ENCODE measurements at places on chromosomes 7 and 10.
A peak's percentile ranks its signal among the peaks of the same experiment; 100 is the strongest.

DNA sequence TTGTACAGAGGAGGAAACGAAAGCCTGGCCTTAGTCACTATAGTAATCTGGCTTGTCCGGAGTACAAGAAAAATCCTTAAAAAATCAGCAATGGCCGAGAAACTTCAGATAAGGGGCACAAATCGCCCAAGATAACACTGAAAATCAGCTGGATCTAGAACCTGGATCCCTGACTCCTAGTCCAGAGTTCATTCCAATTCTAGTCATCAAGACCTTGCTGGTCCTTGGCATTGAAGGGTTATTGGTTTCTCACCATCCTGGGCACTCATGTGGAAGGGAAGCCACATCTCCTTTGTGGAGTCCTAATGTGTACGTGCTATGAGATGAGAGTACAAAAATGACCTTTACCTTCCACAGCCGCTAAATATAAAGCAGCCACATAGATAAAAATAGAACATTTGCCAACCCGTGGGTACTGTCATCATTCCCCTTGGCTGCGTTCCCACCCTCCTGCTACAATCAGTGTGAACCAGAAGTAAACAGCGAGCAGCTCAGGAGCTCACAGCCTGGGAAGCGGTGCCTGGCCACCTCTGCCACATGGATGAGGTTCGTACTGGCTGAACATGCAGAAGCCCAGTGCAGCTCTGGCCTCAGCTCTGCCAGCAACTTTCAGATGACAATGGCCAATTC, 116.0 kb upstream of the PDLIM1 start:
- H3K4me1 ChIP-seq: peaks cover 80% of the 10 kb centered on the region
- H3K27me3 ChIP-seq: no peaks in the 10 kb centered on the region
- H3K27ac ChIP-seq: peak overlapping the region; percentile 90
- peaks cover 39% of the 10 kb centered on the region for H3K36me3 ChIP-seq

- H3K27ac ChIP-seq: no peak overlapping the region
- H3K4me3 ChIP-seq: no peak overlapping the region
- H3K4me1 ChIP-seq: peaks cover 9% of the 10 kb centered on the region
- H3K27me3 ChIP-seq: no peaks in the 10 kb centered on the region
- no peak for DNase-seq
These were observed 12.0 kb downstream of the PIP4K2A start for GRCh38 chr10:22702348-22702747.

GRCh38 chr10:31018356-31018750, 13.3 kb downstream of the ZNF438 start:
- no peaks in the 10 kb centered on the region for H3K27me3 ChIP-seq
- no peaks in the 10 kb centered on the region for H3K36me3 ChIP-seq
- peak overlapping the region; percentile 40 for H3K27ac ChIP-seq
- no peak overlapping the region for H3K4me3 ChIP-seq
- peaks cover 37% of the 10 kb centered on the region for H3K4me1 ChIP-seq
- no peak for DNase-seq

DNA sequence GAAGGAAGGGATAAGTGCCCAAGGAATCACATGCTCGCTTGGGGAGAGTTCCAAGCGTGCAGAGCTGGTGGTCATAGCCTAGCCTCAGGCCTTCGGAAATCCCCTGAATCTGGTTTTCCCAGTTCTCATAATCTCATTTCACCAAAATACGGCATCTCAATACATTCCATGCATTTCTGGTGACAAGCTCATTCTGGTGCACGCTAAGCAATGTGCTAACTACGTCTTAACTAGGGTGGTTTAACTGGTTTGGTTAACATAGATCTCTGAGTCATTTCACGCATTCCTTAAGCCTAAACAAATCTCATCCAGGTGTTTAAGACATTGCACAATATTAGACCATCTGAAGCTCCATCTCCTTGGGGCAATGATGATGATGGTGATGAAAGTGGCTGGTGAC, 72.9 kb upstream of the STEAP1B start:
- H3K27me3 ChIP-seq: no peaks in the 10 kb centered on the region
- no peak for DNase-seq
- no peaks in the 10 kb centered on the region for H3K36me3 ChIP-seq
- H3K4me1 ChIP-seq: no peaks in the 10 kb centered on the region
- no peak overlapping the region for H3K4me3 ChIP-seq
- H3K27ac ChIP-seq: no peak overlapping the region

- H3K27me3 ChIP-seq: no peaks in the 10 kb centered on the region
- no peaks in the 10 kb centered on the region for H3K4me1 ChIP-seq
- H3K27ac ChIP-seq: no peak overlapping the region
These were observed 43.1 kb upstream of the CTTNBP2 start for GRCh38 chr7:117916309-117916708.

GRCh38 chr7:47885309-47885986, 62.8 kb downstream of the PKD1L1 start:
- peaks cover 11% of the 10 kb centered on the region for H3K36me3 ChIP-seq
- DNase-seq: no peak

GRCh38 chr10:95346715-95347401, 56.1 kb upstream of the PDLIM1 start:
- H3K4me1 ChIP-seq: peaks cover 51% of the 10 kb centered on the region
- H3K36me3 ChIP-seq: peaks cover 77% of the 10 kb centered on the region
- H3K27ac ChIP-seq: peak overlapping the region; percentile 30
- H3K27me3 ChIP-seq: no peaks in the 10 kb centered on the region

DNA sequence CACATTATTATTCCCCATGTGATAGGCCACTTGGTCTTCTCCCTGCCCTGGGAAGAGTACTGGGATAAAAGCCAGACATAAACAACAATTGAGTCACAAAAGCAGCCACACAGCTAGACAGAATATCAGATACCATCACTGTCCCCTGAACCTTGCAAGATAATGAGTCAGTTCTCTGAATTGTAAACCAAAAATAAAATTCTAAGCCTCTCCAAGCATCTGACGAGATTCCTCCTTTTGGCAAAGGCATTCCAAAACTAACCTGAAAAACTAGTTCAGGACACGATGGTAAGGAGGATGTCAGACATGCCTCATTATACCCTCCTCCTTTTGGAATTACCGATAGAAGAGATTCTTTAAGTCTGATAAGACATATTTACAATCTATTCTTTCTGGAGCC, 450.7 kb downstream of the HTR7 start:
- no peak overlapping the region for H3K4me3 ChIP-seq
- no peaks in the 10 kb centered on the region for H3K27me3 ChIP-seq
- H3K27ac ChIP-seq: no peak overlapping the region
- H3K36me3 ChIP-seq: no peaks in the 10 kb centered on the region

DNA sequence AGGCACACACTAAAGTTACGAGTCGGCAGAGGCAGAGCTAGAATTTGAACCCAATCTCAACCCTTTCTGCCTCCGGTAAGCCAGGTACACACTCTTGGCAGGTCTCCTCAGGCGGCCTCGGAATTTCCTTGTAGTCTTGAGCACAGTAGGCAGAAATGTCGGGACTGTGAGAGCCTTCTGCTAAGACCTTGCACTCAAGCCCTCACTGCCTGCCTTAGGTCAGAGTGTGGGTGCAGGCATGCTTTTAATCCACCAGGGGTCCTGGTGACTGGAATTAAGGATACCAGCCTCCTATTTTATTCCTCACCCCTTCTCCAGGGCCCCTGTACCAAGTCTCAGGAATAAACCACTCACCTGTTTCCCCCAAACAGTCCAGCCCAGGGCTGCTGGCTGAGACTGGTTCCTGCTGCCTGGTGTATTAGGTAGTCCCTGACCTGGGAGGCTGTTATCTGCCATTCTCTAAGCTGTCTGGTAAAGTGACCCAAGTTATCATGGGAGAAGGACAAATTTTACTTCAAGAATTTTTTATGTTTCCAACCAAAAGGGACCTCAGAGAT, 855 bp downstream of the ATP6V1F start:
- peak overlapping the region; percentile 67 for H3K4me3 ChIP-seq
- no peak for DNase-seq
- peaks cover 5% of the 10 kb centered on the region for H3K4me1 ChIP-seq

DNA sequence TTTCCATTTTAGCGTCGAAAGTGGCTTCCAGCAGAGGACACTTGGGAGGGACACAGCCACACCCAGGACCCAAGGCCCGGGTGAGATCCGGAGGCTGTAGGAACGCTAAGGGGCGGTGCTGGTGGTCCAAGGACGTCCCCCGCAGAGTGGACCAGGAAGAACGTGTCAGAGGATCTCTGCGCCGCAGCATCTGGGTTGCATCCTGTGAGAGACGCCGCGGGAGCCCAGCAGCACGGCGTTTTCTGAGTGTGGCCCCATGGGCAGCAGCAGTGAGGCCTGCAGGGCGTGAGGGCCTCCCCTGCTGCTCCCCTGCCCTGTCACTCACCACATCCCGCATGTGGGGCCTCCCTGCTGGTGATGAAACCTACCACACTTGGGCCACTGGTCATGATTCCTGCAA, 40.5 kb upstream of the BNIP3 start:
- no peak for DNase-seq
- H3K4me1 ChIP-seq: no peaks in the 10 kb centered on the region

GRCh38 chr7:129443612-129444011, 9.4 kb downstream of the STRIP2 start:
- no peaks in the 10 kb centered on the region for H3K27me3 ChIP-seq
- DNase-seq: peak; percentile 41
- H3K36me3 ChIP-seq: no peaks in the 10 kb centered on the region
- peak overlapping the region; percentile 60 for H3K27ac ChIP-seq

DNA sequence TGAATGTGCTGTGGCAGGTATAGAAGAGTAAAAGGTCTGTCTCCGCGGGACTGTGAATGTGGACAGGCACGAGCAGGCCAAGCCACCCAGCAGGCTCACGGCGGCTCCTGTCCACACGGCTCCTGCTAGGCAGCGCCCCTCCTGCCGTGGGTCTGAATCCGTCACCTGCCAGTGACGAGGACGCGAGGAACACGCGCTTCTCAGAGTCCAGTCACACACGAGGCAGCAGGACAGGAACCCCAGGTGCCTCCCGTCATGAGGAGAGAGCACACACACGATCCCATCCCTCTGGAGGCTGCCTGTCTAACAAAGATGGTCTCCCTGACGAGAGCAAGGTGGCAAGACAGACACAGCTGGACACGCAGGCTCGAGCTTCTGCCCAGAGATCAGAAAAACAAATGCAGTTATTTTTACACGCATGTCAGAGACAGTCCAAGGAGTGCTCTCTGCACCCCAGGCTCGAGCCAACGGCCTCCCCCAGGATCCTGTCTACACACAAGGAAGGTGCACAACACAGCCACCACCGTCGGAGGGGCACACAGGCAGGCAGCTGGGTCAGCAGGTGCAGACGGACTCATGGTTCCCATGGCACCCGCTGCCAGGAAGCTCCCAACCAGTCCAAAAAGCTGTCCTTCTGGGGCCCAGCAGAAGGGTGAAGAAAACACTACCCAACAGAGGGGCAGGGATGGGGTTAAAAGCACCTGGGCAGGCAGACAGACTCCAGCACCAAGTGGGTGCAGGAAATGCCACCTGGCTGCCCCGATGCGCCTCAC, 103.2 kb downstream of the MAD1L1 start:
- DNase-seq: no peak
- no peaks in the 10 kb centered on the region for H3K4me1 ChIP-seq
- H3K36me3 ChIP-seq: no peaks in the 10 kb centered on the region
- H3K27me3 ChIP-seq: no peaks in the 10 kb centered on the region

DNA sequence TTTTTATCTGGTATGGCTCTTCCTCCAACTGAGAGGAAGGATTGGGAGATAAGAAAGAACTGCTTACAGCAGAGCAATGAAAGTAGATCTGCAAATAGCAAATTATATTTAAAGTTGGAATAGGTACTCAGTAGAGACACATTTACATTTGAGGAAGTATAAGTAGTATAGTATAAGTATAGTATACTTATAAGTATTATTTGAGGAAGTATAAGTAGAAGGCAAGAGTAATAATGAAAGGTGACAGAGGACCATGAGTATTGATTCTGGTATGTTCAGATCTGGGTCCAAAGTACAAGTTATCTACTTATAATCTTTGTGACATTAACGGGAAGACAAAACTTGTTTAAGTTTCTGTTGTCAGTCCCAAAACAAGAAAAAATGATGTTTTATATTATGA, 527.6 kb upstream of the SORCS1 start:
- H3K27me3 ChIP-seq: no peaks in the 10 kb centered on the region
- no peaks in the 10 kb centered on the region for H3K36me3 ChIP-seq
- H3K4me3 ChIP-seq: no peak overlapping the region

DNA sequence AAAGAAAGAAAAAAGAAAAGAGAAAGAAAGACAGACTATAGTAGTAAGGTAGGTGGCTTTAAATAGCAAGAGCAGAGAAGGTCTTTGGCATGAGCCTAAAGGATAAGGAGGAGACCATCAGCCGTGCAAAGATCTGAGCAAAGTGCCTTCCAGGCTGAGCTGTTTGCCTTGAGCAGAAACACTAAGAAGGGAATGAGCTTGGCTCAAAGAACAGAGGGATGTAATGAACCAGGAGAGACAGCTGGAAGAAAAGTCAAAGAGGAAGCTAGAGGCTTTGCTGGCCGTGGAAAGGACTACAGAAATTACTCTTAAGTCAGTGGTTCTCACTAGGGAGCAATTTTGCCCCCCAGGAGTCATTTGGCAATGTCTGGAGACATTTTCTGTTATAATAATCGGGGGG, 228.6 kb downstream of the FGFR2 start:
- H3K4me3 ChIP-seq: no peak overlapping the region
- no peaks in the 10 kb centered on the region for H3K36me3 ChIP-seq

DNA sequence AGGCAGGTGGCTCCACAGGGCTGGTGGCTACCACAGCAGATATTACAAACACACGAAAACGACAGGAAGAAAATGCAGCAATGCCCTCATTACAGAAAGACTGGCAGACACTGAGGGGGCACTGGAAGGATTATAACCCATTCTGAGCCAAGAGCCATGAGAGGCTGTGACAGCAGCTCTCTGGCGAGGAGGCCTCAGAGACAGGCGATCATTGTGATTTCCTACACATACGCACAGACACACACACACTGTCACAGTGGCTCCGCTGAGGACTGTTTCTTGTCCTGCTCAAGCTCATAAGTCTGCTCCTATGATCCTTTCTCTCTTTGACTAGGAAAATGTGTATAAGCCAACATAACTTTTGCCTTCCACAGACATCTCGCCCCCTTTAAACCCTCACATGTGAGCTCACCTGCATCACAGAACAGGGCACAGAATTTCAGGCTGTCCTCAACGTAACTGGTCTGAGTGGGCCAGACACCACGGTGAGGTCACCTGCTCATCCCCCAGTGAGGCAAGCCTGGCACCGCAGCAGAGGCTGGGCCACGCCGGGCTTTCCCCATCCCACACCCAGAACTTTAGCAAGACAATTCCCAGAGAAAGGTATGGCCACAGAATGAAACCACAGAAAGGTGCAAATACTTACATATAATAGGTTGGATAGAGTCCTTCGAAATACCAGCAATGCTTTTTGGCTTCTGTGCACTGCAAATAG, 51.7 kb downstream of the VOPP1 start:
- H3K36me3 ChIP-seq: no peaks in the 10 kb centered on the region
- H3K4me3 ChIP-seq: no peak overlapping the region
- DNase-seq: no peak

- no peaks in the 10 kb centered on the region for H3K27me3 ChIP-seq
- H3K4me1 ChIP-seq: no peaks in the 10 kb centered on the region
- DNase-seq: no peak
- no peak overlapping the region for H3K4me3 ChIP-seq
- no peak overlapping the region for H3K27ac ChIP-seq
These were observed 4.8 kb upstream of the TRDMT1 start for GRCh38 chr10:17206210-17206709.

GRCh38 chr7:20484356-20484755, 131.1 kb upstream of the ABCB5 start:
- no peak for DNase-seq
- no peaks in the 10 kb centered on the region for H3K36me3 ChIP-seq
- no peak overlapping the region for H3K27ac ChIP-seq
- H3K4me3 ChIP-seq: no peak overlapping the region
